ENCODE measurements at places on chromosomes 6 and 20.

- H3K27ac ChIP-seq, result no peak overlapping the region
- H3K27me3 ChIP-seq, result no peaks in the 10 kb centered on the region
- no peaks in the 10 kb centered on the region for H3K4me1 ChIP-seq
Measured at GRCh38 chr6:14455876-14456648, 338.5 kb downstream of the CD83 start.

GRCh38 chr6:30157581-30157980 lies 3.4 kb downstream of the TRIM10 start:
- no peak overlapping the region for H3K27ac ChIP-seq
- no peaks in the 10 kb centered on the region for H3K36me3 ChIP-seq
- DNase-seq, result no peak

GRCh38 chr20:32312718-32313424 lies 35.4 kb downstream of the KIF3B start:
- no peaks in the 10 kb centered on the region for H3K36me3 ChIP-seq
- no peak overlapping the region for H3K27ac ChIP-seq
- H3K27me3 ChIP-seq, result no peaks in the 10 kb centered on the region

- H3K36me3 ChIP-seq, result no peaks in the 10 kb centered on the region
- DNase-seq, result no peak
- H3K4me3 ChIP-seq, result no peak overlapping the region
- no peaks in the 10 kb centered on the region for H3K27me3 ChIP-seq
- no peaks in the 10 kb centered on the region for H3K4me1 ChIP-seq
- H3K27ac ChIP-seq, result no peak overlapping the region
Measured at GRCh38 chr6:13278991-13279390, 49.3 kb downstream of the TBC1D7 start.

DNA sequence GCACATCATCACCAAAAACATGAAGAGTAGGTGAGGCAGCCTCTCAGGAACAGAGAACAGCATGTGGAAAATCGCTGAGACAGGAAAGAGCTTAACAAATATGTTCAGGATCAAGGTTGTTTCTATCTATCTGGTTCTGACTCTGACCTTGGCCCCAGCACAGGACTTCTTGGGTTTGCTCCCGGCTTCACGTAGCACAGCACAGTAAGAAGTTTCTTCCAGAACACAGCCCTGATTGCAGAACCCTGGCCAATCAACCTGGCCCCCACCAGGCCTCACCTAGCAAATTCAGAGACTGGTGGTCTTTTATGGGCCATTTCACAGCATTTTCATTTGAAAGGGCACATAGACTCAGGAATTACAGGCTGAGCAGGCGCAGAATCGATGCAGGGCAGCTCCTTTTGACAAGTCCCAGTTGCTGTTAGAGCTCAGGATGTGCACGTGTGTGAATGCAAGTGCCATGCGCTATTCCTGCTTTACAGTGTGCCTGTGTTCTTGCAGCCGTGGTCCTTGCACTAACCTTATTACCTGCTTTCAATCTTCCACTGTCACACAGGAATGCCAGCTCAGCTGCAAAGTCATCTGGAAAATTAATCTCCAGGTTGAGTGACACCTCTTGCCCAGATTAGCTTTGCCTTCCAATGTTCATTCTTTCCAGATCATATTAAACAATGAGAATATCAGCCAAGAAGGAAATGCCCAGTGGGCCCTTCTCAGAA lies 100.5 kb upstream of the SLC2A12 start:
- H3K27ac ChIP-seq, result no peak overlapping the region
- no peaks in the 10 kb centered on the region for H3K4me1 ChIP-seq
- H3K4me3 ChIP-seq, result no peak overlapping the region
- no peaks in the 10 kb centered on the region for H3K27me3 ChIP-seq
- no peaks in the 10 kb centered on the region for H3K36me3 ChIP-seq
- no peak for DNase-seq

DNA sequence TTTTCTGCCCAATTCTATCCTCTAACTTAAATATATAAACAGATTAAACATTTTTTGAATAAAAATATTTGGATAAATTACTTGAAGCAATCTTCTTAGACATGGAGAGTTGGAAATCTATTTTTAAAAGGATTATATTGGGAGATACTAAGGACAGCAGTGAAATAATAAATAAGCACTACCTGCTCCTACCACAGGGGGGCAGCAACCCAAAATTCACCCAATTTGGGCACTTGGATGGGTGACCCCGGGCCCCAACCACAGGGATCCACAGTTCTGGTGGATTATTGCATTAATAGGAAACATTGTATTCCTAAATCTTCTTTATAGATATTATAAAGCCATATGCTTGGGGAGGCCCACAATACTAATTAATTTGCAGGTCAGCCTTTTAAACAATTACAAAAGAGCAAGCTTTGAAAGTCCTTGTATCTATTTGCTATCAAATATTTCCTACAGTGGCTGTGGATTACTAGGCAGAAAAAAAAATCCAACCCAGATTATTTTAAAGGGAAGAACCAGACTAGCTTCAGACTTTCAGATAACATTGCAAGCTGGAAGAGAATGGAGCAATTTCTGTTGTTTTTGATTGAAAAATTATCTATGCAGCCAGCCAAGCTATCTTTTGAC lies 66.4 kb upstream of the PDE10A start:
- DNase-seq, result peak; percentile 39
- no peaks in the 10 kb centered on the region for H3K4me1 ChIP-seq
- no peak overlapping the region for H3K27ac ChIP-seq
- no peaks in the 10 kb centered on the region for H3K27me3 ChIP-seq
- H3K4me3 ChIP-seq, result no peak overlapping the region

GRCh38 chr6:3748208-3749066 lies 3.1 kb downstream of the PXDC1 start:
- peaks cover 16% of the 10 kb centered on the region for H3K27me3 ChIP-seq
- peaks cover 73% of the 10 kb centered on the region for H3K4me1 ChIP-seq
- peak overlapping the region; percentile 92 for H3K27ac ChIP-seq
- no peak overlapping the region for H3K4me3 ChIP-seq

DNA sequence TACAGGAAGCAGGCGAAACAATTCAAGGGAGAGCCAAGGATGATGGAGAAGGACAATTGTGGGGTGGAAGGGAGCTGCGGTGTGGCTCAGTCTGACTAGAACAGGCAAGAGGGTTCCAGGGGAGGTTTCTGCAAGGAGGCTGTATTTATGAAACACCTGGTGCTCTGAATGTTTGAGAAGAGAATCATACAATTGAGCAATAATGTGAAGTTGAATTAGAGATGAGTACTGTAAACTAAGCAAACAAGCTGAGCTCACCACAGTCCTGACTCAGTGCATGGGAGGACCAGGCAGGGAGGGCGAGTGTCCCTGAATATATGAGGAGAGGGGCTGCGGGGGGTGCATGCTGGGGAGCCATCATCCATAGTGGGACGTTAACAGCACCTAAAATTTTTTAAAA lies 279.7 kb downstream of the KIF16B start:
- no peaks in the 10 kb centered on the region for H3K4me1 ChIP-seq
- no peak overlapping the region for H3K4me3 ChIP-seq
- no peak overlapping the region for H3K27ac ChIP-seq
- no peak for DNase-seq

- peak overlapping the region; percentile 56 for H3K27ac ChIP-seq
- H3K4me1 ChIP-seq, result peaks cover 11% of the 10 kb centered on the region
- no peaks in the 10 kb centered on the region for H3K27me3 ChIP-seq
Measured at GRCh38 chr6:130970839-130971410, 92.1 kb downstream of the EPB41L2 start.

GRCh38 chr6:135008941-135009290 lies 45.7 kb downstream of the HBS1L start:
- H3K27ac ChIP-seq, result peak overlapping the region; percentile 51
- no peaks in the 10 kb centered on the region for H3K4me1 ChIP-seq
- no peaks in the 10 kb centered on the region for H3K36me3 ChIP-seq
- DNase-seq, result no peak
- H3K4me3 ChIP-seq, result no peak overlapping the region

DNA sequence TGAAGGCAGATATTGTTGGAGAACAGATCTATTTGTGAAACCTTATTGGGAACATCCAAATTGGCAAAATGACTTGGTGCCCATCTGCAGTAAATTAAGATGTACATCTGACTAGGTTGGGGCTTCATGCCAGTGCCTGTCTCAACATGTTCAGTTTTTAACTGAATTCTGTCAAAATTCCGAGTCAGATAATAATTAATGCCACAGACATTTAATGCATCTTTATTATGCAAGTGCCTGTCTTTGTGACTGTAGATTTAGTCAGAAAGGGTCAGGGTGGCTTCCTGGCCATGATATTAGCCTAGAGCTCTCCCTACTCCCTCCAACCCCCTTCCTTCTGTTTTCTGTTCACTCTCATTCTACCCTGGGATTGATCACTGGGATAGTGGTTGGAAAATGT lies 199.3 kb upstream of the FLRT3 start:
- H3K4me1 ChIP-seq, result no peaks in the 10 kb centered on the region
- DNase-seq, result no peak
- H3K4me3 ChIP-seq, result no peak overlapping the region
- H3K27ac ChIP-seq, result no peak overlapping the region

DNA sequence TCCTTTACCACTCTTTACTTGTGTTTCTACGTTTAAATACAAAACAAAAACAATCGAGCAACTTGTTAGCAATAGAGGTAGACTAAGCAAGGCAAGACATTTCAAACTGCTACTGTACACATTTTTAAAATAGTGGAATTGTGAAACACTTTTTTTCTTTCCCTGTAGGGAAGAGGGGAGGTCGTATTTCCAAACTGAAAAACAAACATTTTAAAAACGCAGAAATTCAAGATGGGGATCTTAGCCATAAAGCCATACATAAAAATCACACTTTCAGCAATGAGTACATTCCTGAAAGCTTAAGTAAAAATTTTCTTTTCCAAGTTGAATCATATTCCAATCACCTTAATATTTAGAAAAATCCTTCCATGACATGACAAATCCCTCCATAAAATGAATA lies 267.6 kb downstream of the LAMA2 start:
- H3K36me3 ChIP-seq, result no peaks in the 10 kb centered on the region
- no peak for DNase-seq
- no peak overlapping the region for H3K27ac ChIP-seq
- no peak overlapping the region for H3K4me3 ChIP-seq

DNA sequence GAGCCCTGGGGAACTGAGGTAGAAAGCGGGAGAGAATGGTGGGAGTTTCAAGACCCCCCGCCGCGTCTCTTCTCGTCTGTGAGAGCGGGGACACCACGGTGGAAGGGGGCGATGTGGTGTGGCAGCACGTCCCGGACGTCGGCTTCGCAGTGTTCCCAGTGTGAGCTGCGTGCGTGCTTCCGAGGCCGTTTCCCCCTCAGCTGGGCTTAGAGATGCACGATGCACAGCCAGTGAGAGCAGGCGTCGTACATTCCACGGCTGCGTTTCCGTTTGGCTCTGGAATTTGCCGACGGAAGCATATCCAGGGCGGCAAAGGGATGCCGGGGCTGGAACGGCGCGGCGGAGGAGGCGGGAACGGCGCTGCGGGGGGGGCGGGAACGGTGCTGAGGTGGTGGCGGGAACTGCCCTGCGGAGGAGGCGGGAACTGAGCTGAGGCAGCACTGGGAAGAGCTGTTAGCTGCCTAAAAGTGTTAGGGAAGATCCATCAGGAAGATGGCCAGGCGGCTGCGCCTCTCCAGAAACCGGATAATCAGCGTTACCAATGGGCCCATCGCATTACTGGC lies 37.7 kb downstream of the KIF25 start:
- H3K27ac ChIP-seq, result peak overlapping the region; percentile 74
- no peaks in the 10 kb centered on the region for H3K4me1 ChIP-seq
- peak; percentile 59 for DNase-seq
- H3K27me3 ChIP-seq, result no peaks in the 10 kb centered on the region
- peak overlapping the region; percentile 48 for H3K4me3 ChIP-seq

DNA sequence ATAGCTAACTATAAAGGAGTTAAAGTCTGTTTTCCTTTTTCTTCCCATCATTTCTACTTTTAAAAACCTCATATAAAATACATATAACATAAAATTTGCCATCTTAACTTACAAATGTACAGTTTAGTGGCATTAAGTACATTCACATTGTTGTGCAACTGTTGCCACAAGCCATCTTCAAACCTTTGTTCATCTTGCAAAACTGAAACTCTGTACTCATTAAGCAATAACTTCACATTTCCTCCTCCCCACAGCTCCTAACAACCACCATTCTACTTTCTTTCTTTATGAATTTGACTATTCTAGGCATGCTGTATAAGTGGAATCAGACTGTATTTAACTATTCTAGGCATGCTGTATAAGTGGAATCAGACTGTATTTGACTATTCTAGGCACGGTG lies 4.5 kb downstream of the CCDC170 start:
- no peak overlapping the region for H3K4me3 ChIP-seq
- H3K36me3 ChIP-seq, result no peaks in the 10 kb centered on the region
- H3K27ac ChIP-seq, result no peak overlapping the region
- H3K27me3 ChIP-seq, result peaks cover 31% of the 10 kb centered on the region

DNA sequence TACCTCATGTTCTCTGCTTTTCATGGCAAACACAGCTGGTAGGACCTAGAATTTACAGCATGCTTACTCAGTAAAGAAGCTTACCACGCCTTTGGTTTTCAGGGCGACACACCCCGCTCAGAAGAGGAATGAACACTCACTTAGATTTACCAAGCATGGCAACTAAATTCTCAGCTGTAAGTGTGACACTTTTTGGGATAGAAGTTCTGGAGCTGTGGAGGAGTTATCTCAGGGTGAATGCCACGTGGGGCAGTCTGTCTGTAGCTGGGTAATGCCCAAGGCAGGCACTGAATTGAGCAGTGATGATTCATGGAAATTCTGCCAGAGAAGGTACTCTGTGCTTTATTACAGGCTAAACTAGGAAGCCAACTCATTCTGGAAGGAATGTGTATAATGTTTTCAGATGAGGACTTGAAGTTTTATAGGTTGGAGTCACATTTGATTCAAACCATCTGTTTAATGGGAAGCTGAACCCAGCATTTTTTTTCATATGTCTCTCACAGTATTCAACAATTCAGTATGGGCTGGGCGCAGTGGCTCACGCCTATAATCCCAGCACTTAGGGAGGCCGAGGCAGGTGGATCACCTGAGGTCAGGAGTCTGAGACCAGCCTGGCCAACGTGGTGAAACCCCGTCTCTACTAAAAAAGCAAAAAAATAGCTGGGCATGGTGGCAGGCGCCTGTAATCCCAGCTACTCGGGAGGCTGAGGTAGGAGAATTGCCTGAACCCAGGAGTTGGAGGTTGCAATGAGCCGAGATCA lies 3.5 kb upstream of the PRIM2 start:
- H3K4me3 ChIP-seq, result no peak overlapping the region
- peak overlapping the region; percentile 87 for H3K27ac ChIP-seq
- peaks cover 26% of the 10 kb centered on the region for H3K4me1 ChIP-seq
- DNase-seq, result peak; percentile 45
- H3K27me3 ChIP-seq, result no peaks in the 10 kb centered on the region

- no peaks in the 10 kb centered on the region for H3K36me3 ChIP-seq
- no peak for DNase-seq
- H3K27me3 ChIP-seq, result no peaks in the 10 kb centered on the region
- H3K4me1 ChIP-seq, result no peaks in the 10 kb centered on the region
Measured at GRCh38 chr6:22709803-22710202, 140.4 kb downstream of the HDGFL1 start.

- H3K27me3 ChIP-seq, result no peaks in the 10 kb centered on the region
- no peak overlapping the region for H3K4me3 ChIP-seq
- H3K27ac ChIP-seq, result no peak overlapping the region
- H3K36me3 ChIP-seq, result no peaks in the 10 kb centered on the region
- no peak for DNase-seq
Measured at GRCh38 chr6:107235511-107235910, 120.2 kb upstream of the BEND3 start.

- no peak for DNase-seq
- no peaks in the 10 kb centered on the region for H3K4me1 ChIP-seq
- no peaks in the 10 kb centered on the region for H3K27me3 ChIP-seq
Measured at GRCh38 chr6:13139119-13139518, 189.2 kb downstream of the TBC1D7 start.

GRCh38 chr20:48662711-48663110 lies 165.1 kb downstream of the PREX1 start:
- H3K4me1 ChIP-seq, result no peaks in the 10 kb centered on the region
- DNase-seq, result no peak
- no peak overlapping the region for H3K4me3 ChIP-seq
- no peak overlapping the region for H3K27ac ChIP-seq
- H3K27me3 ChIP-seq, result no peaks in the 10 kb centered on the region
